Activated T-cell treated with anti-CD3 and anti-CD28 coated beads, Interleukin-2, amount 50 U/mL, for 72 hours (primary cell): ENCODE measurements at places on chromosomes 5 and 9. TPM values are rescaled to one million over a fixed set of nuclear protein-coding genes. Genes with fewer than 3 reads are reported as not detected.

DNA sequence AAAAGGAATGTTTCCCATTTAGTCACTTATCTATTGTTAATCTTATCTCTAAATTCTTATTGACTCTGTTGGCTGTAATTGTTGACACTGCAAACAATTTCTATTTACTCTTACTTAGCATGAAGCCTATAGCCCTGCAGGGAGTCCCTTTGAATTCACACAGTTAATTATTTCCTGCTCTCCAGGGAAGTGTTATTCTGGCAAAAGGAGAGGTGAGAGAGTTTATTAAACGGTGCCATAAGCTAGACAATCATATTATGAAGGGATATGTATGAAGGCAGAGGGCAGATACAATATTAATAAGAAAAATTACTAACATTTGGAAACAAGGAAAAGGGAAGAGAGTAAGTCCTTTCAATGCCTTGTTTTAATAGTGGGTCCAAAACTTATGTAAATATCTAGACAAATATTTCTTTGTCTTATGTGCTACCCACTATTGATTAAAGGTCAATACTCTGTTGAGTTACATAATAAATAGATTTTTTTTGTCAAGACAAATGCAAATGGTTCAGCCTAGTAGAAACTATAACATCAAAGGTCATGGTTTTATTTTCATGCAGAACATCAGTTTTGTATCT lies 107.1 kb downstream of the CDH18 start:
- DNase-seq: no peak

GRCh38 chr9:76374783-76375559 lies 19.3 kb downstream of the RFK start:
- no peak for DNase-seq

Gene ARL10
- total RNA-seq: 7.5 TPM

DNA sequence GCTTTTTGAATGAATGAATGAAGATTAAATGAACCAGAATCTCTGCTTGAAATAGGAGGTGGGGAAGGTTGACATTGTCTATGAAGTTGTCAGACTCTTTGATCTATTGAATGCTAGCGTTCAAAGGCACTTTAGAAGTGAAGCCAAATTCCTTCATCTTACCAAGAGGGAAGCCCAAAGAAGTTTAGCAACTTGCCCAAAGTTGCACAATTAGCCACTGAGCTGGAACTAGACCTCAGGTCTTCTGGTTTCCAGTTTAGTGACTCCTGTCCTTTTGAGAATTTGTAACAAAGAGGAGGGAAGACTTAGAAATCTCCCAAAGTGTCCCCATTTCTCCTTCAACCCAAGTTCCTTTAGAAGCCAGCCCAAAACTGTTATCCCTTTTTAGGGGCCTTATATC lies 20.7 kb upstream of the SLC1A3 start:
- no peak for DNase-seq

DNA sequence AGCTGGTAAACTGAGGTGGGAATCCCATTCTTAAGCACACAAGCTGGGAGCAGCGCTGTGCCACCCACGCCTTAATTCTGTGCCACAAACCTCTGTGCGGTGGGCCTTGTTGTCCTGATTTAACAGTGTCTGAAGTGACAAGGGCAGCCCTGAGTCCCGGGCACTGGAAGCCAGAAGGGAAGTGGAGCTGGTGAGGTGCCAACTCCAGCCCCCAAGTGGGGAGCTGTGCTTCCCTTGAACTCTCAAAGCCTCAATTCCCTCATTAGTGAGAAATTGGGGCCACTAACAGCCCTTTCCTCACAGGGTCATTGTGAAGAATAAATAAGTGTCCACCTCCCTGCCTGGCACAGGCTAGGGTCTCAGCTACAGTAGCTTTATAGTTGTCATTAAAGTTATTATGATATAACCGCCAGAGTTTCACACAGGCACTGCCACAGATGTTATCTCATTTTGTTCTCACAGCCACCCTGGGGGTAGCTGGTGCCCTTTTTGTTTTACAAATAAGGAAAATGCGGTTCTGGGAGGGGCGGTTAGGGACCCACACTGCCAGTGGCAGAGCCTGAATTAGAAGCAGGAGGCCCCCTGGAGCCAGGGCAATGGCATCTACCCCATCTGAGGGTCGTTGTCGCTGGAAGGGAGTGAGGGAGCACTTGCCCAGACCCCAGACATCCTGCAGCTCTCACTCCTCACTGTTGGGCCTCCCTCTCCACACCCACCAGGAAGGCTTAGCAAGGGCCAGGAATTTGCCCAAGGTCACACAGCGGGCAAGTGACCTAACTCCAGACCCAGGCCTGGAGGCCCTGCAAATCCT lies 2.1 kb upstream of the TLX3 start:
- DNase-seq: no peak

- DNase-seq: no peak
Measured at GRCh38 chr9:68740561-68740960, 35.5 kb downstream of the PIP5K1B start.

GRCh38 chr9:134477342-134477925 lies 151.2 kb downstream of the RXRA start:
- no peak for DNase-seq

Gene C5orf58
- total RNA-seq: not detected

DNA sequence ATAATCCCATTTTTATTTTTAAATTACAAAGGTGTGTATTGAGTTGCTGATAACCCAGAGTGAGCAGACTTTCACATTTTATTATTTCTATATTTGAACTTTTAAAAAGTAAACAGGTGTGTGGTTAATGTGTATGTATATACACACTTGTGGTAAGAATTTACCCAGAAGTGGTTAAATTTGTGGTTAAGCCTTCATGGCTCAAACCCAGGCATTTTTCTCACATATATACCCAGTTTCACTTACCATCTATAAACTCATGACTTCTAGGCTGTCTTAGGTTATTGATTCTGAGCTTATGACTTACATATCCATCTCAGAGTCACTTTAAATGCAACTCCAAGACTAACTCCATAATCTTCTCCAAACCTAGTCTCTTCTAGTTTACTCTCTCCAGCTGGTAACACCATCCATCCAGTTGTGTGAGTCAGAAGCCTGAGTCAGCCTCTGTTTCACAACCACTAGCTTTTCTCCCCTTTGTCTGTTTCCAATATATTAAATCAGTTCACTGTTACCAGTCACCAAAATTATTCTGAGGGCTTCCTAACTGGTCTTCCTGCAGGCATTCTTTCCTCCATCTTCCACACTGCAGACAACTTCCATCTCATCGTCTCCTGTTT lies 20.2 kb downstream of the ZBED3 start:
- DNase-seq: no peak

GRCh38 chr9:98958271-98958984 lies 14.7 kb downstream of the COL15A1 start:
- no peak for DNase-seq

Gene TSSK1B
- not detected for total RNA-seq

Gene REEP2
- 11.5 TPM for total RNA-seq

GRCh38 chr9:2260417-2261306 lies 245.5 kb downstream of the SMARCA2 start:
- no peak for DNase-seq

GRCh38 chr5:139079225-139079990 lies 118.8 kb downstream of the SIL1 start:
- no peak for DNase-seq

Gene VLDLR
- 18.0 TPM for total RNA-seq

DNA sequence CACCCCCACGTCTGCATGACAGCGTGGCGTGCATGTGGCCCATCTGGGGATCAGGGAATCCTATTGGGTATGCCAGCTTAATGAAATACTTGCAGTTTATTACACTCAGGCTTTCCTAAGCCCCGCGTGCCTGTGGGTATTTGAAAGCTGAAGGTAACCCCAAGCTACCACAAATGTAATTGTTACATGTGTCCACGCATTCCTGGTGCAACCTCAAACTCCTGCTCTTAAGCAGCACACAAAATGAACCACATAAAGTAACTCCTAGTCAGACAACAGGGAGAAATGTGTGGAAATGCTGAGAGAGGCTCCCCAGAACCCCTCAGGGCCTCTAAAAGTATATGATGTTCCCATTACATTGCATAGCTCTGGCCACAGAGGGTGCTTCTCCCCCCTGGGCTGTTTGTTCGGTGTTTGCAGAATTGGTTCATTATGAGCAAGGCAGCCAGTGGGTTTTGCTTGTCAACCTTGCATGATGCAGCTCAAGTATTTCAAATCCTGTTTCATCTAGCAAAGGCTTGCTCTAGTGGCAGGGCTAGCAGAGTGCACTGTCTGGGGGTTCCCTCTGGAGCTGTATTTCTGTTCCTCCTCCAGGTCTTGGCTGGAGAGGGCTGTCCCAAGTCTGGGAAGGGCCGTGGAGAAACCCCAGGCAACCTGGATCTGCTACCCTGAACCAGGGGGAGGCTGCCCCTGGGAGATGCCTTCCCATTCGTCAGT lies 1.8 kb upstream of the DCANP1 start:
- DNase-seq: no peak

- no peak for DNase-seq
Measured at GRCh38 chr5:57741336-57741735, 258.7 kb upstream of the ACTBL2 start.
